Kidney (tissue), 22 donors: ENCODE measurements at places on chromosomes 2 and 18. TPM values are rescaled to one million over a fixed set of nuclear protein-coding genes. Genes with fewer than 3 reads are reported as not detected.

PLEK gene
- total RNA-seq = 17.3 TPM

CDH19 gene
- 0.94 TPM for total RNA-seq

KIAA2012 gene
- not detected for total RNA-seq

EDAR gene
- total RNA-seq = 3.1 TPM

SFTPB gene
- 1.3 TPM for total RNA-seq

CHRND gene
- not detected for total RNA-seq

FEV gene
- not detected for total RNA-seq

SERPINB3 gene
- total RNA-seq = not detected
